Colonic mucosa (tissue), 4 donors: ENCODE measurements at places on chromosomes 12 and 14.

GRCh38 chr14:30194741-30195148, 267.1 kb upstream of the PRKD1 start:
- DNase-seq: no peak

DNA sequence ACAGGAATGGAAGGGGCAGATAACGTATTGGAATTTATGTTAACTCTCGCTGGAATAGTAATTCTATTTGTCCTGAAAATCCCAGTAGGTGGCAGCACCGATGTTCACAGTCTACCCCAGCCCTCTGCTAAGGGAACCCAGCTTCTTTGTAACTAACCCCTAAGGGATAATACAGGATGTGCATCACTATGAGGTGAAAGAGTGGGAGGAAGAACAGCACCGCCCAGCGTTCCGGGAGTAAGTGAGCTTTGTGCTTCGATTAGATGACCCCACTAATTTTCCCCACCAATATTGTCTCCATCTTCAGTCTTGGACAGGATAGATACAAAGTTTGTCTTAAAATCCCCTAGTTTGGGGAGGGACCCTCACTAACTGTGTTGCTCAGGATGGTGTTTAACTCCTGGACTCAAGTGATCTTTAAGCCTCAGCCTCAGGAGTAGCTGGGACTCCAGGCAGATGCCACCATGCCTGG, 2.7 kb downstream of the SLC2A3 start:
- DNase-seq: peak; percentile 59

- no peak for DNase-seq
Measured at GRCh38 chr12:19045426-19045825, 84.1 kb upstream of the PLEKHA5 start.

DNA sequence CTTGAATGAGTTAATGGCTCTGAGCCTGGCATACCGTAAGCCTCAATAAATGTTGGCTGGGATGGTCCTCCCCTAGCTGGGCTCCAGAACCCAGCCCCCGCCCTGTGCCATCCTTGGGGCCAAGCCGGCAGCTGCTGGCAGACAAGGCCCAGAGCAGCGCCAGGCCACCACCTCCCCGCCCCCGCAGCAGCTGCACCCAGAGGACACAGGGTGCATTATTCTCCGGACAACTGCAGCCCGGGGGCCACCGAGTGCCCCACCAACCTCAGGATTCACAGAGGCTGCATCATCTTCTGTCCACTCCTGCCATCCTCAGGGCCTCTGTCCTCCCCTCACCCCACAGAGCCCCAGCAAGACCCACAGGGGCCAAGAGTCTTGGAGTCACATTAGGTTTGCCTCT, 92.7 kb downstream of the NCOR2 start:
- no peak for DNase-seq

GRCh38 chr14:75609116-75609515, 30.7 kb downstream of the FLVCR2 start:
- DNase-seq: no peak

GRCh38 chr12:2973566-2973965, 14.4 kb downstream of the TEAD4 start:
- DNase-seq: no peak

- no peak for DNase-seq
Measured at GRCh38 chr14:56145965-56146364, 27.8 kb downstream of the PELI2 start.

DNA sequence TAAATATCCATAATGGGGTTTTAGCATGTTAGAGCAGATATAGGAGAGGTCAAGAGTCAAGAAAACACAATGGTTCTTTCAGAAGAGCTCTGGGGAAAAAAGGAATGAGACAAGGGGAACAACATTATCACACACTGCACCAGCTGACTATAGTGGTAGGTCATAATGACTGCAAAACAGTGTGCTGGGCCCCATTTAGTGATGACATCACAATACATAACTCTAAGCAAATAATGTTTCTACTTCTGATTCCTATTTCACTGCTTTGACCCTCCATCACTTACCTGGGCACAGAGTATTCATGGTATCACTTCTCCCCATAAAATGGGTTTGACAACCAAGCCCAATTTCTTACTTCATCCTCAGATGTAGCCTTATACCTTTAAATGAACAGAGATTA, 62.1 kb downstream of the GARIN6 start:
- no peak for DNase-seq

DNA sequence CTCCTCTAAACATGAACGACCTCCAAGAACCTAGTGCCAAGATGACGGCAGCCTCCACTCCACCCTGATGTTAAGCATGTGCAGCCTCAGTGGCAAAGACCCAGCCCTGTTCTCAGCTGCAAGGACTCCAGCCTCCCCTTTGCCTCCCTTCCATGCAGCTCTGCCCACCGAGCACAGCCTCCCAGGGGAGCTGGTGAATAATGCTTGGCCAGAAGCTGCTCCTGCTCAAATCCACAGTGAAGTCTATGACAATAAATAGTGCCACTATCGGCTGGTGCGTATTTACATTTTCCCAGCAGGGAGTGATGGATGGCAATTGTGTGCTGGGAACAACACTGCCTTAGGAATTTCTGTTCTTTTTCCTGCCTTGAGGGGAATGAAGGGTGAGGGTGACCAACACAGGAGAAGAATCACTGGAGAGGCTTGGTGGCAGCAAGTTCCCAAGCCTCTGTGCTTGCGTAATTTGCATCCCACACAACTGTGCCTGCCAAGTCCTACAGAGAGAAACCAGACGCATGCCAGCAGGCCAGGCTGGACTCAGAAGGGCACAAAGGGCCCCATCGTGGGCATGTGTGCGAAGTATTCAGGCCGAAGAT, 29.9 kb upstream of the TC2N start:
- DNase-seq: no peak

GRCh38 chr12:6604259-6605029, 2.7 kb downstream of the CHD4 start:
- DNase-seq: peak; percentile 55

DNA sequence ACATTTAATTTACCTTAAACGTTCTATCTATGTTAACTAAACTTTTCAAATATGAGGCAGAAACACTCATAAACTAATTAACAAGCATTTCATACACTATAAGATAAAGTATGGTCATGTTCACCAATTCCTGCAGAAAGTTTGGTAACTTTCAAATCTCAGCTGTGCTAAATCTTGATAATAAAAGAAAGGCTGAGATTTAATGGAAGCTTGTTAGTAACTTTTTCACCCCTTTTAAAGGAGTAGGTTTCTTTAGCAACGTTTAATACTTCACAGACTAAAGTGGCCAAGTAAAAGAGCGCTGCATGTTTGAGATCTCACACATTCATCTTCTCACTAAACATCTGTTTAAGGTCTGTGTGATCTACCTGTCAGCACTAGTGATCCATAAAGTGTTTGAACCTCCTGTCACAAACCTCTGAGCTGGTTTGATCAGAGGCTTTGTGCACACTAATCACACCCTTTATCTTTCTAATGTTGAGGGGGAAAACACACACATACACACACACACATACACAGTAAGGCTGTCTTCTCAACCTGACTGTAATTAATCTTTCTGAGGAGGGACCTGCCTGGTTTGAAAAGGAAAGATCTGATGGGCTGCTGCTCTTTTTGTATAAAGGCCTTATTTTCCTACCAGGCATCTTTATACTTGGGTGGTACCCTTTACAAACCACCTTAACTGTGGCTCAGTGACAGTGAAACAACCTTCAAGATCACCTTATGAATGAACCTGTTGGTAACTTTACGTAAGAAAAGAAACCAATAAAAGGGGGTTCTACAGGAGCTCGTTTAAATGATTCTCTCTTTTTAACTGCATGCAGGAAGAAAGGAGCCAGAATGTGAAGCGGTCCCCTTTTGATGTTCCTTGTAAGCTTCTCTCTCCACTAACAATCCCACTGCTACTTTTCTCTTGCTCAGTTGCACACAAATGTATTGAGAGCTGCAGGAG, 244.2 kb downstream of the SOX5 start:
- no peak for DNase-seq

GRCh38 chr12:121301876-121302275, 5.4 kb upstream of the CAMKK2 start:
- no peak for DNase-seq

DNA sequence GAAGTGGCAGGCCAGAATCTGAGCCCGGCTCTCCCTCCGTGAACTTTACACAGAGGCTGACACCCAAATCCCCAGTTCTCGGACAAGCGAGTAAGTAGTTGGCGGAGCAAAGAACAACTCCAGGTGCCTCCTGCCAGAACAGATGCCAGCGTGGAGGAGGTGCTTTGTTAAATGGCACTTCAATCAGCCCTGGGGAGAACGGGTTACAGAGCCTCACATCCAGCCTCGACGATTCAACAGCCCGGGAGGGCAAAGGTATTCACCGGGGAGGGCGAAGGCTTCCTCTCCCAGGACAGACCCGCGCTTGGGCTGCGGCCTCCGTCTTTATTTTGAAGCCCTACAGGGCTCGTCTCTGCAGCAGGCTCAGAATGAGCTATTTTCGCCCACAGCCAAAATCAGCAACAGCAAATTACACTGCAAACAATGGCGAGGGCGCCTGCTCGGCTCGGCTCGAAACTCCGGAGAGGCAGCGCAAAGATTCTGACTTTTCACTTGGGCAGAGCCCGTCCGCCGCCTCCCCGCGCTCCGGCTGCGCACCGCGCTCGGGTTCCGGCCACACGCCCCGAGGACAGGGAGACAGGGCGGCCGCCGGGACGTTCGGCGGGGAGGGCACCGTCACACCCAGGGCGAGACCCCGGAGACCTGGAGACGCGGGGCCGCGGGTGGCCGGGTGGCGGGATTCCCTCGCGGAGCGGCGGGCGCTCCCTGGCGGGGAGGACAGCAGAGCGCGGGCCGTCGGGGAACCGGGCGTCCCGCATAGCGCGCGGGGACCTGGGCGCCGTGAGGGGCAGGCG, 811 bp downstream of the TMCC3 start:
- peak; percentile 61 for DNase-seq

DNA sequence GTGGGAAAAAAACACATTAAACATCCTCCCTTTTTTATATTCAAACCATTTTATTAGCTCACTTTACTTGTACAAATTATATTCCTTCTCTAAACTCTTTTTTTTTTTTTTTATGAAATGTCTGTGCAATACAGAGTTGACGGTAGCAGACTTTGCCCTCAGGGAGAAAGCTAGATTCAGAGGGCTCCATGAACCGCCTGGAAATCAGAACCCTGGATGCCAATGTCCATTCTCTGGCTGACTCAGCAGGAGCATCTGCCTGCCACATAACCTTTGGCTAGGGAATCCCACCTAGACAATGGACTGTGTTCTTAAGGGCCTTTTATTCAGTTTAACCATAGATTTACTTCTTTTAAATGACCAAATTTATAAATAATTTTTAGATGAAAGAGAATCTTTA, 467.0 kb downstream of the MDGA2 start:
- DNase-seq: no peak

GRCh38 chr14:29930283-29930682, 2.6 kb upstream of the PRKD1 start:
- DNase-seq: no peak

- no peak for DNase-seq
Measured at GRCh38 chr12:62250671-62251608, 9.3 kb upstream of the USP15 start.

GRCh38 chr12:120757226-120757742, 31.7 kb downstream of the ACADS start:
- no peak for DNase-seq

DNA sequence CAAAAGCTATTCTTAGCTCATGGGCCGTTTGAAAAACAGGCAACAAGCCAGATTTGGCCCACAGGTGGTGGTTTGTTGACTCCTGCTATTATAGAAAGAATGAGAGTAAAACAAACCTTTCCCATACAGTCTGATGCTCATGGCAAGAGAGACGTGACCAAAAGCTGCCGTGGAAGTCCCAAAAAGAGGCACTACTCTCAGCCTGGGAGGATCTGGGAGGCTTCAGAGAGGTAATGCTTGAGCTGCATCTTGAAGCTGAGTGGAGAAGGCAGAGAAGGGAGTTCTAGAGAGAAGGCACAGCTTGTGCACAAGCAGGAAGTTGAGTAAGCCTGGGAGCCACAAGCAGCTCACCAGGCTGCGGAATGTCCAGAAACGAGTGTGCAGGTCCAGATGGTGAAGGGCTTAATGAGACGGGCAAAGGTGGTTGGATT, 9.6 kb downstream of the PLXNC1 start:
- DNase-seq: no peak

DNA sequence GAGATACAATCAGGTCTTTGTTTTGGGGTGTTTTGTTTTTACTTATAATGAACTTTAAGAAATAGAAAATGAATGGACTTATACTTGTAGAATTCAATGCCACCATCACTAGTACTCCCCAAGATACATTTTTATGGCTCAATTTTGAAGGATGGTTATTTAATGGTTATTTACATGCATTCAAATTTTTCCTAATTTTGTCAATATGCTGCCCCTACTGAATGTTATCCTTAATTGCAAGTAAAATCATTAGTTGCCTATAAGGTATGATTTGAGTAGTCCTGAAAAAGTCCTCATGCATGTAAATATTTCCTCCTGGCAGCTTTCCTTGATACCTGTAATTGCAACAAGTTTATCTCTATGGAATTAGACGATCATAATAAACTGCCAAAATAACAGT, 391.2 kb downstream of the BCAT1 start:
- no peak for DNase-seq

GRCh38 chr14:74205882-74206281, 33.4 kb upstream of the VSX2 start:
- no peak for DNase-seq

DNA sequence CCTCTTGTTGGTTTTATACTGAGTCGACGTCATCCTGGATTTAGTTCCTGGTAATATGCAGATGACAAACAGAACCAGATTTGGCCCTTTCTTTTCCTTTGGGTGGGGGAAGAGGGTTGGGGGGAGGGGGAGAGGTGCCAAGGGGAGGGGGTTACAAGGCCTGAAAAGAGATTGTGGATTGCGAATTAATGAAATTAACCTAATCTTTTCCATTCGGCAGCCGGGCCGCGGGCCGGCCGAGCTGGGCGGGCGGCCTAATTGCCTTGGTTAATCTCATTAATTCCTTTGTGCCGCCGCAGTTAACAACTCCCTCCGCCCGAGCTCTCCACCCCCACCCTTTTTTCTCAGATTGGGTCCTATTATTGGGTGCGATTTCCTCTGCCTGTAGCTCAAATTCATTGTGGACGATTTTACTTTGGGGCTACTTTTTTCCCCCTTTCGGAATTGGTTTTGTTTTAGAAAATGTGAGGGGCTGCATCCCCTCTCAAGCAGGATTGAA, 387 bp upstream of the GSC start:
- DNase-seq: no peak
